Activated T-cell treated with anti-CD3 and anti-CD28 coated beads, Interleukin-2, amount 50 U/mL, for 24 hours (primary cell): ENCODE measurements at places on chromosomes 16 and 17.

- no peak for DNase-seq
Measured at GRCh38 chr17:13038931-13039665, 21.3 kb upstream of the ELAC2 start.

GRCh38 chr16:1884889-1885288, 12.9 kb upstream of the MEIOB start:
- DNase-seq = no peak

- no peak for DNase-seq
Measured at GRCh38 chr17:46121165-46121764, 72.0 kb downstream of the KANSL1 start.

- no peak for DNase-seq
Measured at GRCh38 chr17:73770849-73771229, 126.6 kb upstream of the SDK2 start.

DNA sequence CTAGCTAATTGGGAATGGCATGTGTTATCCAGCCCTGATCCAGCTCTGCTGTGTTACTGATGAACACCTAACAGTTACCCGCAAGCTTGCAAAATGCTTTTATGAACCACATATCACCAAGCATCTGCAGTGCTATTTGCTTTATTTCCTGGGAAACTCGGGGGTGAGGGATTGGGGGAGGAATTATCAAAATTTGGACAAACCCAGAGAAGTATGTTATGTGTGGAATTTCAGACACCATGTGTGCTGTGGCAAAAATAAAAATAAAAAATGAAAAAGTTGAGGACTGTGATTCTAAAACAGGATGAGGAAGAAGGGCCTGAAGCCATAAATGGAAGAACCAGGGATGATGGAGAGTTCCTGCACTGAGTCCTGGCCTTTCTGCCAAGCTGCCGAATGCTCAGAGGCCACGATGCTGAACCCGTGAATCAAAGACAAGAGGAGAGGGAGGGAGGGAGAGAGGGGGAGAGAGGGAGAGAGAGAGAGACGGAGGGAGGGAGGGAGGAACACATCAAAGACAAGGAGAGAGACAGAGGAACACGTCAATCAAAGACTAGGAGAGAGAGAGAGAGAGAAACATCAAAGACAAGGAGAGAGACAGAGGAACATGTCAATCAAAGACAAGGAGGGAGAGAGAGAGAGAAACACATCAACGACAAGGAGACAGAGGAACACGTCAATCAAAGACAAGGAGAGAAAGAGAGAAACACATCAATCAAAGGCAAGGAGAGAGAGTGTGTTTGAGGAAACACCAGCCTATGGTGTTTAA, 89.8 kb downstream of the MRM3 start:
- no peak for DNase-seq

DNA sequence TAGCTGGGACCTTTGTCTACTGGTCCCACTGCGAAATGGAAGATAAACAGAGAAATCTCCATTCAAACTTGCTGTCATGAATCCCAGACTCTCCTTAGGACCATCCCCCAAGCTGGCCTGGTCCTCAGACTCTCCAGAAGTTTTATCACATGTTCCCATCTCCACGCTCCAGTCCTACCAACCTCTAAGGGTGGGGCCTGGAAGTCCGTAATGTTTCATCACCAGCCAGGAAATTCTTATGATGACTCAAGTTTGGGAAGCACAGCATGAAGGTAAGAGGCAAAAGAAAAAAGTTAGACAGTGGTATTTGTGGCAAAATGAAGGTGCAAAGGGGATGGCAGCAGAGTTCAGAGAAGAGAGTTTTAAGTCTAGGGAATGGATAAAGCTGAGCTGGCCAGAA, 52.7 kb downstream of the ZNF18 start:
- DNase-seq = no peak

GRCh38 chr17:44187131-44187899, 543 bp downstream of the TMUB2 start:
- DNase-seq = no peak

GRCh38 chr17:19381361-19381740, 3.1 kb downstream of the MAPK7 start:
- peak; percentile 19 for DNase-seq
